CD4-positive, alpha-beta T cell treated with Interleukin-6 for 4 hours (primary cell): ENCODE measurements at places on chromosomes 3 and 15.

- no peak for DNase-seq
These were observed 30.1 kb downstream of the FBLN2 start for GRCh38 chr3:13579063-13579462.

DNA sequence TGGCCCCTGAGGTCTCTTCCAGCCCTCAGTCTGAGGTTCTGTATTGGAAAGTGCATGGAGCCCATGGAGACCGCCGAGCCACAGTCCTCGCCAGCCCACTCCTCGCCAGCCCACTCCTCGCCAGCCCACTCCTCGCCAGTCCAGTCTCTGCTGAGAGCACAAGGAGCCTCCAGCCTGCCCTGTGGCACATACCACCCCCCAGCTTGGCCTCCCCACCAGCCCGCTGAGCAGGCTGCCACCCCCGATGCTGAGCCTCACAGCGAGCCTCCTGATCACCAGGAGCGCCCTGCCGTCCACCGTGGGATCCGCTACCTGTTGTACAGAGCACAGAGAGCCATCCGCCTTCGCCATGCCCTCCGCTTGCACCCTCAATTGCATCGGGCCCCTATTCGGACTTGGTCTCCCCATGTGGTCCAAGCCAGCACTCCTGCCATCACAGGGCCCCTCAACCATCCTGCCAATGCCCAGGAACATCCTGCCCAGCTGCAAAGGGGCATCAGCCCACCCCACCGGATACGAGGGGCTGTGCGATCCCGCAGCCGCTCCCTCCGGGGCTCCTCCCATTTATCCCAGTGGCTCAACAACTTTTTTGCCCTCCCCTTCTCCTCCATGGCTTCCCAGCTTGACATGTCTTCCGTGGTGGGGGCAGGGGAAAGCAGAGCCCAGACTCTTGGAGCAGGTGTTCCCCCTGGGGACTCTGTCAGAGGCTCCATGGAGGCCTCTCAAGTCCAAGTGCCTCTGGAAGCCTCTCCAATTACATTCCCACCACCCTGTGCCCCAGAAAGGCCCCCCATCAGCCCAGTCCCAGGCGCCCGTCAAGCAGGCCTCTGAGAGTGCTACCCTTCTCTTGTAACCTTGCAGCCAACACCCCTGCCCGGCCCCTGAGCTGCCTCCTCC is 40.9 kb downstream of the PML start:
- no peak for DNase-seq

GRCh38 chr3:99638167-99638948 is at the start of gene COL8A1:
COL8A1 (plus strand) TSS chr3:99638594; CDS start chr3:99790683, 152,089 bp downstream.
- no peak for DNase-seq

- no peak for DNase-seq
These were observed 808.2 kb downstream of the SQOR start for GRCh38 chr15:46442901-46443590.

DNA sequence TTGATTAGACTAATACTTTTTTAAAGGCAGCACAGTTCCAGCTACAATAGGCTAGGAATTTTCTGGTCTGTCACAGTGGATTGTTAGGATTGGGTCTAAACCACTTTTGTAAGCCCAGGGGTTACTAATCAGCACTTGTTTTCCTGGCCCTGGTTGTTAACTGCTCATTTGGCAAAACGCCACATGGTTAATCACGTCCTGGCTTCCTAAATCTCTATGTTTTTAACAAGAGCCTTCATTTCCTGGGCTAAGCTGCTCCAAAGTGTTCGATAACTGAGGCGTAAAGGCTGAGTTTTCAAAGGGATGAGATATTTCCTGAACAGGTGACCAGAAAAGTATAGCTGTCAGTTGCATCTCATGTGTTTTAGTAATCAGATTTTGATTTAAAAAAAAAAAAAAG is 38.9 kb upstream of the CLRN1 start:
- DNase-seq, result no peak

- no peak for DNase-seq
These were observed 7.8 kb downstream of the ATP6V1A start for GRCh38 chr3:113754494-113755159.

DNA sequence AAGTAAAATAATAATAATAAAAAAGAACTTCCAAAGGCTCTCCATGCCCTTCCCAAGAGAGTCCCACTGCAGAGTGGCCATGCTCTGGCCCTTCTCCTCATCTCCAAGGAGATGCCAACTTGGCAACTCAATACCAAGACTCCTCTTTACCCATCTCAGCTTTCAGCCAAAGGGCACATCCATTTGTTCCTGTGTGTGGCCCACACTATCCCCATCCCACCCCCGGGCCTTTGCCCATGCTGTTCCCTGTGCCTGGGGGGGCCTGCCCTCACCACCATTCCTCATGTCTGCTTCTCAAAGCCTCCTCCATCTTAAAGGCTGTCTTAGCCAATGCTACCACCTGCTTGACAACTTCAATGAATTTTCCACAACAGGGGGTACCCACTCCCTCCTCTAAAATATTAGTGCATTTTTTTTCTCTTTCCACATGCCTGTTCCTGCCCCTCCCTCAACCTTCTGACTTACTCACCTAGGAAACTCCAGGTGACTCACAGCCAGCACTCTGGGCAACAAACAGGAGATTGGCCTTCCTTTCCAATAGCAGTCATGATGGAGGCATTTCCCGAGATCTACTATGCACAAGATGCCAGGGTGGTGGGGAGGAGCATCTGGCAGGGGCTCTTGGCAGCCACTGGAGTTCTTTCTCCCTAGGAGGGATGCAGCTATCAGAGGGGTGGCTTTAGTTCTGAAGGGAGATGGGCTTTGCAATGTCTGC is 109.4 kb upstream of the SMAD3 start:
- DNase-seq, result no peak

- no peak for DNase-seq
These were observed 34.3 kb downstream of the INTS14 start for GRCh38 chr15:65576664-65577063.

- no peak for DNase-seq
These were observed 112.7 kb downstream of the NFKBIZ start for GRCh38 chr3:101962055-101962454.

DNA sequence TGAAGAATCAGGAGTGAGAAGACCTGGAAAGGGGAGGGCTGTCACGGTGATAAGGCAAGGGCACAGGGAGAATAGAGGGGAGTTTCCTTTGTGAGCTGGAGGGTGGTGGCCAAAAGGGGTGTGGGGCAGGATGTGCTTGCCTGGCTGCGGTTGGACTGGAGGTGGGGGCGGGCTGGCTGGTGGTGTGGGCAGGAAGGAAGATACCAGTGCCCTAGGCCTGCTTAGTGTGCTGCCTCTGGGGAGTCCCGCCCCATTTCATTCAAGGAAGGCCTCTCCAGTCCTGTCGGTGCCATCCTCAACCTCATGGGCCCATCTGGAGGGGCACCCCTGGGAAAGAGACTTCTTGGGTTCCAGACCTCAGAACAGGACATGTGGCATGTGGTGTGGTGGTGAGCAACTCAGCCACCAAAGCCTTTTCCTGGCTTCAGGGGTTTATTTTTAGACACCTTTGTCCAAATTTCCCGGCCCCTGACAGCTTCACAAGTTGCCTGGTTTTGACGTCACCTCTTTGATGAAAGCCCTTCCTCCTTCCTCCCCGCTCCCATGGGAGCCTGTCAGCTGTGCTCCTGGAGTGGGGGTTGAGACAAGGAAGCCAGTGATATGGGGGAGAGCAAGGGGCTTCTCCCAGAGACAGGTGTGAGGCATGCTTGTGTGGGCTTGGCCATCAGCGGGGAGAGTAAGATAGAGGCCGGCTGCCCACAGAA is 15.6 kb downstream of the TEX264 start:
- peak; percentile 88 for DNase-seq

DNA sequence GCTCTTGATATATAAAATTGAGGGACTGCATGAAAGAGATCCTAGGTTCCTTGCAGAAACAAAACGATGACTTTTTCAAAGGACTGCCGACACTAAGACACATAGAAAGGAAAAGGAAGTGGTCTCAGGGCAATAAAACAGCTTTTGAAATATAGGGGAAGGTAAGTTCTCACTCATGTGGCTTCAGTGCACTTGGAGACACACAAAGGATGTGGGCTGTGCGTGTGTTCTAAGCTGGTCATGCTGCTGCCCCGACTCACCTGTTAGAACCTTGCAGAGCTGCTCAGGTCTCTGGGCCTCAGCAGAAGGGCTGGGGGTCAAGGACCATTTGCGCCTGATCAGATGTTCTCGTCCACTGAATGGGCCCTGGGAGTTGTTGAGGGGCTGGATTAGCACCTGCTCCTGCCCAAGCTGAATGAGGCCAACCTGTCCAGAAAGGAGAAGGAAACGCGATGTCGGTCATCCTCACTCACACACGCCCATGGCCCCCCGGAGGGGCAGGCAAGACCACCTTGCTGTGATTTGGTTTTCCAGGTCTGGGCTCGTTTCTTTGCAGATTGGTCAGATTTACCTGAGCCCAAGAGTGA is 11.1 kb downstream of the ADAMTS17 start:
- peak; percentile 62 for DNase-seq

DNA sequence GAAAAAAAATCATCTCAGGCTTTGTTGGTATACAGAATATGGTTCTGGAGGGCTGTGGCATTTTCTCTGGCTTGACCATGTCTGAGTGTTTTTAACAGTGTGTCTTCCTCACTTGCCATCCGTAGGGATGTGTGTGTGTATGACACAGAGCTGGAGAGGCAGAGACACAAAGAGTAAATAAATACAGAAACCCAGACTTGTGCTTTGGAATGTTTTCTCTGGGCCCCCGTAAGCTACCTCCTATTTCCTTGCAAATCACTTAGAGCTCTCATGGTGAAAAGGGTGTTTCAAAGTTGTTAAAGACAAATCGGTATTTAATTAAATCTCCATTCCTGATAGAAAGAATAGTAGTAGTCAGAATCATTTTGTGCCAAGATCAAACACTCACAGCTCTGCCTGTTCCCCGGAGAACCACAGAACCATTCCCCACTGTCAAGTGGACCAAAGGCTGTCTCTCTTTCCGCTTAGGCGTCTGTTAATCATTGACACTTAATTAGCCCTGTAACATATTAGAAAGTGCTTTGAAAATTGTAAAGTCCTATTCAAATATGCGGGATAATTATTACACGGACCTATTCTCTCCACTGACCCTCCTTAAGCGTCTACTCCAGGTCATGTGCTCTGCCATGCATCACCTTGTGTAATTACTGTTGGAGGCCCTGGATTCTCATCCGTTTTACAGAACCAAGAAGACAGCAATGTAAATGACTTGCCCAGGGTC is 313.6 kb upstream of the TLE3 start:
- DNase-seq, result no peak

- no peak for DNase-seq
These were observed 104.1 kb downstream of the CNTN3 start for GRCh38 chr3:74510261-74510818.

- DNase-seq, result no peak
These were observed 7.3 kb upstream of the MINDY4B start for GRCh38 chr3:150912501-150912900.

DNA sequence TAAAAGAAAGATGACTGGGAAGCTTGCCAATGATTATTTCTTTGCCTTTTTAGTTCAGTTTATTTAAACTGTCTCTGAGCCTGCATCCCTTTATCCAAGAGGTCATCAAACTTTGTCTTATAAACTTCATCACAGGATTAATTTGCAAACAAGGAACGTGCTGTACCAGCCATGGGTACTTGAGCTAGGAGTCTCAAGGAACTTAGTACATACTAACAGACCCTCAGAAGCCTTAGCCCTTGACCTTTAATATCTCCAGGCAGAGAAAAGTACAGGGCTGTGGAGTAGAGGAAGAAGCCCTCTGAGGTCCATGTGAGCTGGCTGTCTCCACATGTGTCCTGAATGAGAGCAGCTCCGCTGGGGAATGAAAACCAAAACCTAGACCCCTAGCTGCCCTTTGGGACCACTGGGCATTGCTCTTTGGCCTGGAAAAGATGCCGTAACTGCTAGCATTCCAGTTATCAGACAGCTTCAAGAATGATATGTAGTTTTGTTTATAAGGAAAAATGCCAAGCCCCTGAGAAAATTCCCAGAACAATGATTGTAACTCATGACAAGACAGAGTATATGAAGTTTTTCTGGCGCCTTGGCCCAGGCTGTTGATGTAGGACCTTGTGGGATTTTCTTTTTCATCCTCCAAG is 92.1 kb downstream of the ASB7 start:
- no peak for DNase-seq

DNA sequence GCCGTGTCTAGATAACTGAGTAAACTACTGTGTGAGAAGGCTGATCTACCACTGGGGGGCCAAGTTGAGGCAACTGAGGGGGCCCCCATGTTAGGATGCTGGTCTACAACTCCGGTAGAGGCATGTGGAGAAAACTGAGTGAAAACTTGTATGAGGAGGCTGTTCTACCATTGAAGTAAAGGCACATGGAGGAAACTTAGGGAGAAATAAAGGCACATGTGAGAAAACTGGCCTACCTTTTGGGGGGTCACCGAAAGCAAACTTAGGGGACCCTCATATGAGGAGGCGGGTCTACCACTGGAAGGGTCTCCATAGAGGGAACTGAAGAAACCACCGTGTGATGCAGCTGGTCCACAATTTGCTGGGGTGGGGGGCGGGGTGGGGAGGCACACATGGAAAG is 155.2 kb downstream of the FBLN2 start:
- DNase-seq, result no peak

GRCh38 chr15:73440571-73440970 is 2.4 kb upstream of the REC114 start:
- no peak for DNase-seq

GRCh38 chr15:91264651-91265351 is 164.7 kb downstream of the SV2B start:
- no peak for DNase-seq

DNA sequence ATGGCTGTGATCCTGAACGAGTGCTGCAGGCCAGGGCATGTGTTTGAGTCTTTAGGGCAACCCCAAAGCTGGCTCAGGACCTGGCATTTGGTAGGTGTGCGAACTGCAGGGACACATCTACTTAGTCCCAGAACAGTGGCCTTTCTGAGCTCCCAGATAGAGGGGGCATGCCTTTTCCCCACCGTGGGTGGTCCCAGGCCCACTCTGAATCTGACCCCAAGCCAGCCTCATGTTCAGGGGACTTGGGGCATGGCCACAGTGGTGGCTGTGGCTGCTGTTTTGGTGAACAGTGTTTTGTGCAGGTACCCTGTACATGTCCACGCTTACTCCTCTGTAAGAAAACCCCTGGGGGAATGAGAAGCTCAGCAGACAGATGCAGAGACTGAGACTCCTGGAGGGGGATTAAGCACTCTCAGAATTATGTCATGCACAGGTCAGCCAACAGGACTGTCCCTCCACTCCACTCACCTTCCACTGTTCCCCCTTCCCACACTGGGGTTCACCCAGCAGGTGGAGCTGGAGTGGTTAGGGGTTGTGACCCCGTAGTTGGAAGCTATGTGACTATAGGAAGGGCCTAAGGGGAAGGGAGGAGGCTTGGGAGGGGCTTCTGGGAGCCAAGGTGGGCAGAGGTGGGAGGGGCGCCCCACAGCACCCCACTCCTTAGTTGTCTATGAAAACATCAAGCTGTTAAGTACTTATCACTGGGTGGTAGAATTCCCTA is 16.4 kb downstream of the ESYT3 start:
- DNase-seq, result no peak

DNA sequence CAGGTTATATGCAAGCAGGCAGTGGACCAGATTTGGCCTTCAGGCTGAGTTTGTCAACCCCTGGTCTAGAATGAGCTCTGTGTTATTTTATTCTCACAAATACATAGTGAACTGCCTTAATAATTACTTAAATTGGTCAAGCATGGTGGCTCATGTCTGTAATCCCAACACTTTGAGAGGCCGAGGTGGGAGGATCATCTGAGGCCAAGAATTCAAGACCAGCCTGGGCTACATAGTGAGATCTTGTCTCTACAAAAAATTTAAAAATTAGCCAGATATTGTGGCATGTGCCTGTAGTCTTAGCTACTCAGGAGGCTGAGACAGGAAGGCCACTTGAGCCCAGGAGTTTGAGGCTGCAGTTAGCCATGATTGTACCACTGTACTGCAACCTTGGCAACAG is 15.0 kb downstream of the PLS1 start:
- DNase-seq, result no peak

GRCh38 chr3:109195815-109196214 is 59.3 kb downstream of the C3orf85 start:
- DNase-seq, result no peak
